ENCODE measurements at places on chromosomes 7 and 10. TPM values are rescaled to one million over a fixed set of nuclear protein-coding genes. Genes with fewer than 3 reads are reported as not detected.

DNA sequence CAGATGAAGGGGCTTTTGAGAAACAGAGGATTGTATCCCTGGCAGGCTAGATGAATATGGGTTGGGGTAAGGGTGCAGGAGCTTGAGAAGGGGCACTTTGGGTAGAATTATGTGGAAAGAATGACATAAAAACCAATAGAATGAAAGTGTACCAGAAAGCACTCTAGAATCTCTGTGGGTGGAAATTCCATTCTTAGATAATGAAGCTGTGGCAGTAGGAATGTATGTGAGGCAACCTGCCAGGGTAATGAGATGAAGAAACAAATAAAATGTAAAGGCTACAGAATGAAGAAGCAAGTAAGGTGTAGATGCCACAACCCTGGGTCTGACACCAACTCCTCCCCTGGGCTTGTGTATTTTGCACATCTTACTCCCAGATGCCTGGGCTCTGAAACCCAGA lies 16.8 kb downstream of the NOBOX start:
- H3K4me1 ChIP-seq, result peaks cover 17% of the 10 kb centered on the region
- no peak for DNase-seq
- no peak overlapping the region for H3K4me3 ChIP-seq
- peak overlapping the region; percentile 98 for H3K27ac ChIP-seq
- H3K36me3 ChIP-seq, result no peaks in the 10 kb centered on the region
- H3K27me3 ChIP-seq, result no peaks in the 10 kb centered on the region

GRCh38 chr10:125217990-125218675 lies 57.8 kb upstream of the CTBP2 start:
- H3K4me3 ChIP-seq, result no peak overlapping the region
- no peak for DNase-seq
- no peaks in the 10 kb centered on the region for H3K36me3 ChIP-seq

DNA sequence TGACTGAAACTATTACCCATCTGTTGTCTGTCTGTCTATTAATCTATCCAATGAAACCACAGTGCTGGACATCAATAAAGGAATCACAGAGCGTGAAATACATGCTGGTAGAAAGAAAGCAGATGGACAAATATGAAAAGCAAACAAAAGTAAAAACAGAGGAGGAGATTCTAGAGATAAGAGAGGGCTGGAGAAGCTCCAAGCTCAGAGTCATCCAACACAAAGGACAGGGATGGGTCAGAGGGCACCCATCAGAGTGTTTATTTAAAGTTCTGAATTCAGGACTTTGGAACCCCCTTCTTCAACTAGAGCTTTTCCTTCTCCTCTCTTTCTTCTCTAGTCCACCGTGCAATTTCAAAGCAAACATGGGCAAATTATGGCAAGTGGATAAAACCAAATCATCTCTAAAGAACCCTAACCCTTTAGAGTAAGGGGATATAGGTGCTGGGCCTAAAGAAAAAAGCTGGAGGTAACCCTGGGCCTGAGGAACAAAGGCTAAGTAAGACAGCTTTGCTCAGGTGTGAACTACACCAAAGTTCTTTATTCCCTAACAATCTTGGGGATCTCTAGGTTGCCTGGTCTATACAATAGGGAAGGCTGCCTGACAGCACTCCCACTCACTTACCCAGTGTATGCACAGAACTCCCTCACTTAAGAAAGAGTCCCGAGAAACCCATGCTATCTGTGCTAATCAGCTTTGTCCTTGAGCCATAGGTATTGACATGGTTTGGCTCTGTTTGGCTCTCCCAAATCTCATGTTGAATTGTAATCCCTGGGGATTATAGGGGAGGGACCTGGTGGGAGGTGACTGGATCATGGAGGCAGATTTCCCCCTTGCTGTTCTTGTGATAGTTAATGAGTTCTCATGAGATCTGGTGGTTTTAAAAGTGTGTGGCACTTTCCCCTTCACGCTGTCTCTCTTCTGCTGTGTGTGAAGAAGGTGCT lies 97.0 kb downstream of the BAMBI start:
- no peaks in the 10 kb centered on the region for H3K27me3 ChIP-seq
- no peak overlapping the region for H3K4me3 ChIP-seq
- no peak for DNase-seq
- no peaks in the 10 kb centered on the region for H3K36me3 ChIP-seq

Gene NOS3
- 10.3 TPM for polyA plus RNA-seq

Gene MIOS
- polyA plus RNA-seq, result 23.3 TPM

Gene TRIM73
- polyA plus RNA-seq, result 4.8 TPM
